ENCODE measurements at places on chromosomes 5 and 9.

- DNase-seq, result peak; percentile 27
Observed at GRCh38 chr9:91047993-91048607, 246.5 kb downstream of the SYK start.

DNA sequence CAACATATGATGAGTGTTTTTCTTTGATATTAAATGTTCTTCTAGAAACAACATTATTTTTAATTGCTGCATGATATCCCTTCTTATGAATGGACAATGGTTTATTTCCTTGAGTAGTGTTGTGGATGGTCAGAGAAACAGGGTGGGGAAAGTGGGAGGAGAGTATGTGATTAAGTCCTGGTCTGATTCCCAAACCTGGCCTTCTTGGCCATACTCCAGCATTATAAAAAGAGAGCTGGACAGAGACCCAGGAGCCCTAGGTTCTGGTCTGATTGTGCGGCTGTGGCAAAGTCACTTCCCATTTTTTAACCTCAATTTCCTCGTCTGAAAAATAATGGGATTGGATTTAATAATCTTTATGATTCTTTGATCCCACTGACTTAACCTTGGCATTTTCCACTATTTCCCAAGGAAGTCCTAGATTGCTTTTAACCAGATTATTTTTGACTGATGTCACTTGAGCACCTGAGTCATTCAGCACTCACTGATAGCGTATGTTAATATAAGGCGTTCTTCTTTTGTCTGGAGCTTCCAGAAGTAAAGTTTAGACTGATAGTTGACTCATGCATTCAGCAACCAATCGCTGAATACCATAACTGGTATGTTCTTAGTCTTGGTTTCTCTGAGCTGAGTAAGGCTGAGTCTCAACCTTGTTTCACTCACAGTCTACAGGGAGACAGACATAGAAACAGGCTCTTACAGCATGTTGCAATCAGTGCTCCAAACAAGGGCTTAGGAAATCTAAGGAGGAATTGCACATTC lies 26.2 kb downstream of the OSMR start:
- DNase-seq, result no peak

- no peak for DNase-seq
Observed at GRCh38 chr9:136047076-136047774, 47.9 kb downstream of the NACC2 start.

DNA sequence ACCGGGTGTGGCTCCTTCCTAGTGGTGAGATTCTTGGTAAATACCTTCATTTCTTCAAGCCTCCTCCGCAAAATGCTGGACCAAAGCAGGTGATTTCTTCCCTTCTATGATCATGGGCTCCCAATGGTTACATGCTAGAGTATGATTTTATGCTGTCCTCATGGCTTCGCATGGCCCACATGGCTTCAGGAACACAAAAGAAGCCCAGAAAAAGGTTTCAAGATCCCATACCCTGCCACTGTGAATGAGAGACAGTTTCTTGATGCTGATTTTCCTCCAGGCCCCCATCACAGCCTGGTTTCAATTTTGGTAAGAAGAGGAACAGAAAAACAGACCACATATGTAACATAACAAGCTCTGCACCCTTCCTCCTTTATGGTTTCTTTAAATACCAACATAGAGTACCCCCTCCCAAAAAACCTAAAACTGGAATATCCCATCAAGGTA lies 2.4 kb upstream of the RXFP3 start:
- DNase-seq, result no peak

DNA sequence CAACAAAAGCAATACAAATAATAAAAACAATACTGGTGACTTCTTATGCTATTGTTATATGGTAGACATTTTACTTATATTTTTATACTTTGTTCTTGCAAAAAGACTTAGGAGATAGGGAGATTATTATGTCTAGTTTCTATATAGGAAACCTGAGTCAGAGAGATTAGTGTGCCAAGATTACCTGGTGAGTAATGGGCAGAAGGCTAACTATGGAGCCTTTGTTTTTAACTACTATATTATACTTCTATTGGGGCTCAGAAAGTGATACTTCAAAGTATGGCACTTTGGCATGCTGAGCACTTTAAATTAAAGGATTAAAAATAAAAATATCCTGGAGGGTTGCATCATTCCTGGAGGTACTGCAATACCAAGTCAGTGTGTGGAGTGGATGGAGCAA lies 117.5 kb upstream of the CLINT1 start:
- no peak for DNase-seq

- DNase-seq, result no peak
Observed at GRCh38 chr5:87746341-87746740, 333.6 kb upstream of the CCNH start.

DNA sequence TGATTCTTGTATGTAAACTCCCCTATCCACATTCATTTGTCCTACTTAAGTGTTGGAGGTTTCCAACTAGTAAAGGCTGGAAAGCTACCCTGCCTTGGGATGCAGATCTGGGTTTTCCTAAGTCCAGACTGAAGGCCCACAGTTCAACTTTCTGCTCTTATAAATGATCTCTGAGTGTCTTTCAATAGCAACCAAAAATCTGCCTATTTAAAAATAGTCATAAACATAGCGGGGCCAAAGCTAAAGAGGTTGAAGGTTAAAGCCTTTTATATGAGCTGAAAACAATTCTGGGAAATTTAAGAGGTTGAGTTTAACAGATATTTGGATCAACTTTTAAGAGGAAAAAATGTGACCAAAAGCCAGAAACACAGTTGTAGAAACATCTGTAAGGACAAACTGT lies 87.2 kb downstream of the NTRK2 start:
- no peak for DNase-seq

DNA sequence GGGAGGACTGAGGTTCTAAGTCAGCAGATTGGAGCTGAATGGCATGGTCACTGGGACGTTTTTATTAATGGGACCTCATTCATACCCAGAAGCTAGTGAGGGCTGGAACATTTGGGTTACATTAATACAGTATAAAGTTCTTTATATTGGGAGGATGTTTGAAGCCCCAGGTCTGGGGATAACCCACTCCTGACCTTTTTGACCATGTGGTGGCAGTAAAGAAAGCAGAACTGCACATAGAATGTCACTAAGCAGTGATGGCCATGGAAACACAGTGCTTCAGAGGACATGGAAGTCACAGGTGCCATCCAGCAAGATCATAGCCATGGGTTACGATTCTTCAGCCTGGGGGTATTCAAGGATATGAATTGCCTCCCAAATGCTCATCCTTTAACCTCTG lies 176.0 kb downstream of the ATP10B start:
- no peak for DNase-seq

- DNase-seq, result no peak
Observed at GRCh38 chr5:104513640-104514072, 951.1 kb upstream of the NUDT12 start.

- no peak for DNase-seq
Observed at GRCh38 chr5:135053278-135053677, 19.2 kb upstream of the PITX1 start.

- DNase-seq, result no peak
Observed at GRCh38 chr5:6713274-6714225, at the start of gene TENT4A. TSS of gene TENT4A (plus strand) at chr5:6713432. CDS start at chr5:6713984, 552 bp downstream.

GRCh38 chr5:81895307-81895706 lies 76.5 kb upstream of the ATG10 start:
- DNase-seq, result no peak

GRCh38 chr9:126615791-126616447 lies 2.2 kb downstream of the LMX1B start:
- no peak for DNase-seq

- DNase-seq, result no peak
Observed at GRCh38 chr9:4997631-4998030, 12.6 kb downstream of the JAK2 start.

GRCh38 chr5:140236891-140237598 lies 62.1 kb downstream of the CYSTM1 start:
- no peak for DNase-seq

DNA sequence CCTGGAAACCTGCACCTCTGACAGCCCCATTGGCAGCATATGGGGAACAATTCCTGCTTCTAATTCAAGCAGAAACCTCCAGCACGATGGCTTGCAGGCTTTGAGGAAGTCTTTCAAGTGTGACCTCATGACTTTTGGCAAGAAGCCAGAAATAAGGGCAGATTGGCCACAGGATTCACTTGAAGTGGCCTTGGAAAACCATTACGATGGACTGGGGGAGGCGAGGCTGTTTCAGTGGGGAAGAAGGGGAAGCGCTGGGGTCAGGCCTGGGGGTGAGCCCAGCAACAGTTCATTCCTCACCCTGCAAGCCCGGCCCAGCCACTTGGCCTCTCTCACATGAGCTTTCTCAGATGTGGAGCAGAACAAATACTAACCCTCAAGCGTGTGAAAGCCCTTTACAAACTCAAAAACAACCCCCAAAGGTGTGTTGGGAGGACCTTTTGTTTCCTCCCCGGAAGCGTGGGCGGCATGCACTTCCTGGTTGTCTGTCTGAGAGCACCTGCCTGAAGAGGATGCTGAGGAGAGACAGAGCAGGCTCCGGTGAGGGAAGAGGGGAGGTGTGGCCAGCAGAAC lies 26.9 kb upstream of the EEIG1 start:
- peak; percentile 82 for DNase-seq

GRCh38 chr9:18235181-18235908 lies 238.6 kb upstream of the ADAMTSL1 start:
- no peak for DNase-seq

DNA sequence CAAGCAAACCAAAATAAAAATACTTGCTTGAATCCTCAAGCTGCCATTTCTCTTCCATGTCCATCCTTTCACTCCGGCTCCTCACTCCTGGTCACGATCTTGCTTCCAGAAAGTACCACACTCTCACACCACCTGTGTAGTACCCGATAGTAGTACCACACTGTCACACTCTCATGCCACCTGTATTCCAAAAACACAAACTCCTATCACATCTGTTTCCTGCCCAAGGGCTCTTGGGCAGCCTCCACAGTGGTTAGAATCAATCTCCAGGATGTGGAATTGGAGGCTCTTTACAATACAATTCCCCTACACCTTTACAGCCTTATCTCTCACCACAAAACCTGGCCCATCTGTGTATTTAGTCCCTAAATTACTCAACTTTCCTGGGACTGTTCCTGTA lies 130.6 kb downstream of the GNAQ start:
- no peak for DNase-seq

- DNase-seq, result no peak
Observed at GRCh38 chr5:35938568-35939227, at the start of gene CAPSL. TSS of gene CAPSL (minus strand) at chr5:35938622. CDS start at chr5:35921120, 17,502 bp downstream.

DNA sequence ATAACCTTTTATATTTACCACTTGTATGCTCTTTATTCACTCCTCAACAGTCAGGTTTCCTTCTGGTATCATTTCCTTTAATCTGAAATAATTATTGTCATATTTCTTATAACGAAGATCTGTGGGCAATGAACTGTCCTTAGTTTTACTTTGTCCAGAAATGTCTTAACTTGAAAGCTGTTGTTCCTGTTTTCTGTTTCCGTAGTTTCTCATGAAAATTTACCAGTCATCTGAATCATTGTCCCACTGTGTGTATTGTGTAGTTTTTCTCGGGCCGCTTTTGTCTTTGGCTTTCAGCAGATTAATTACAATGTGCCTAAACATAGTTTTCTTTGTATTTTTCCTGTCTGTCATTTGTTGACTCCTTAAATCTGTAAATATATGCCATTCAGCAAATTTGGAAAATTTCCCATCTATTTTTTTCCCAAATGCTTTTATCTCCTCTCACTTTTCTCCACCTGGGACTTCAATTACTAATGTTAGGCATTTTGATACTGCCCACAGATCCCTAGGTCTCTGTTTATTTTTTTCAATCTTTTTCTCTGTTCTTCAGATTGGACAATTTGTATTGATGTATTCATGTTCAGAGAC lies 74.9 kb downstream of the PDE8B start:
- DNase-seq, result no peak

DNA sequence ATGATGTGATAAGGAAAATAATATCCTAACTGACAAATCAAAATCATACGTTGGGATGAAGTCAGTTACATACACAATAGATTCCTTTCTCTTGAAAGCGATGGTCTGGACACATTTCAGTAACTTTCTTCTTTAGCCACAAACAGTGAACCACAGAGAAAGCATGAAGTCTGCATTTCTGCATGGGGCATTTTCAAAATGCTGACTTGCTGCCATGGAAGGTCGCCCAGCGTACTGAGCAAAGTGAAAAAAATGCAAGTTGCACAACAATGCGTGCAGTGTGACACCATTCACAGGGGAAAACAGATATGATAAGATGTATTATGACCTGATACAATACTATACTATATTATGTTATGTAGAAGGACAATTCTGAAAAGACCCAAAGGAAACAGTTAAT lies 146.3 kb downstream of the SNX18 start:
- no peak for DNase-seq

GRCh38 chr9:99020786-99021436 lies 77.2 kb downstream of the COL15A1 start:
- no peak for DNase-seq

- no peak for DNase-seq
Observed at GRCh38 chr9:124673063-124673462, 98.0 kb downstream of the NR6A1 start.

- DNase-seq, result no peak
Observed at GRCh38 chr5:176959051-176959450, 47.5 kb downstream of the UIMC1 start.

DNA sequence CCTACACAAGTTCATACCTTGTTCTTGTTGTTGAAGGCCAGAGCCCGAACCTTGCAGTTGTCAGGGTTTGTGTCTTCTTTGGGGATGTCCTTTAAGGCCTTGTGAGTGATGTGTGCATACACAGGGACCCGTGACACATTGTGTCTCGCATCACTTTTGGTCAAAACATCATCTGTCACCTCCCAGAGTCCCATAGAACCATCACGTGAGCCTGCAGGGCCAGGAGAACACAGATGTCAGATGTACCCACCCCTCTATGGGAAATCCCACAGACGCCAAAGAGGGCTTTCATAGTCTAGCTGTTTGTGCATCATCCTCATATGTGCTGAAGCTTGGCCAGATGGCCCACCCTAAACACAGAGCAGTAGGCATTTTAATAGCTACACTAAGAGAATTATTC lies 28.2 kb downstream of the DCAF12 start:
- no peak for DNase-seq

DNA sequence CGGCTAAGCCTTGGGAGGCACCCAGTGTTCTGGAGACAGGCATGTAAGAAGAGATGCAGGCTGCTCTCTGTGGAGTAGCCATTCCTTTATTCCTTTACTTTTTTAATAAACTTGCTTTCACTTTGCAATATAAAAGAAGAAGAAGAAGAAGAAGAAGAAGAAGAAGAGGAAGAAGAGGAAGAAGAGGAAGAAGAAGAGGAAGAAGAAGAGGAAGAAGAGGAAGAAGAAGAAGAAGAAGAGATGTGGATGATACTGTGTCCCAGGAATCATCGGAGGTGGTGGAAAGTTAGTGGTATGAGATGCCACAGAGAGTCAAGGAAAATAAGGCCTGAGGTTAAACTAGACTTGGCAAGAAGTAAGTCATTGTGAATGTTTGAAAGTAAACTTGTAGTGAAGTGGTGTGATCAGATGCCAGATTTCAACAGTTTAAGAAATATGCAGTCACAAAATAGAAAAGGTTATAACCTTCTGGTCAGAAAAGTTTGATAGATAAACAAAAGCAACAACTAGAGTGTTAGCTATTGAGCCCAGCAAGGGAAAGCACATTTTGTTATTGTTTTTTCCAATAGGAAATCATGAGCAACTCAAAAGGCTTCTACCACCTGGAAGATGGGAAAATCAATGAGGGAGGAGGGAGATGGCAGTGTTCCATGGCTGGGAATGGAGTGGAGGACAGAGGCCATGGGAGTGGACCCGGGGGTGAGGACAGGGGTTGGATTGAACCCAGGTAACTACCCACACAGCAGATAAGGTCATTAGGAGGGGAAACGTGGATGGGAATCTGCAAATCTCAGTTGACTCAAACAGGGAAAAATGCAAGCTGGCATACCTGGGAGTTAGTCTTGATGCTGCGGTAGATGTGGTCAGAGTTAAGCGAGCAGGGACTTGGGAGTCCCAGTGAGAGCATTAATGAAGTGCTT lies 16.8 kb downstream of the AOPEP start:
- no peak for DNase-seq

GRCh38 chr9:122912671-122912963 lies 506 bp downstream of the ZBTB6 start:
- no peak for DNase-seq

Measured in activated CD4-positive, alpha-beta T cell treated with anti-CD3 and anti-CD28 coated beads for 24 hours (primary cell).